ENCODE measurements at places on chromosomes 2 and 18.

DNA sequence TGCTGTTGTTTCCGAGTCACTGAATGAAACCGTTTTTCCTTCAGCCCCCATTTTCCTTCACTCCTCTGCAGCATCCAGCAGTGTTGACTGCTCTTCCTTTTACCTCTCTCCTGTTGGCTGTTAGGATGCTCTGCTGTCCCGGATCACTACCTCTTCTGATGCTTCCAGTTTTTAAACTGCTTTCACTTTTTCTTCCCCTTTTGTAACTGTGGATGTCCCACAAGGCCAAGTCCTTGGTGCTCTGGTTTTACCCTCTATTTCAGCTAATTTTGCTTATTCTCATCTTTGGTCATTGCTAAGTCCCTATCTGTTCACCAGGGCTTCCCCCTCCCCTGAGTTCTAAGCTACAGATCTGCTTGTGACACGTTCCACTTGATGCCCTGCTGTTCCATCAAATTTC lies 39.4 kb upstream of the MAP4K3 start:
- no peak for DNase-seq

DNA sequence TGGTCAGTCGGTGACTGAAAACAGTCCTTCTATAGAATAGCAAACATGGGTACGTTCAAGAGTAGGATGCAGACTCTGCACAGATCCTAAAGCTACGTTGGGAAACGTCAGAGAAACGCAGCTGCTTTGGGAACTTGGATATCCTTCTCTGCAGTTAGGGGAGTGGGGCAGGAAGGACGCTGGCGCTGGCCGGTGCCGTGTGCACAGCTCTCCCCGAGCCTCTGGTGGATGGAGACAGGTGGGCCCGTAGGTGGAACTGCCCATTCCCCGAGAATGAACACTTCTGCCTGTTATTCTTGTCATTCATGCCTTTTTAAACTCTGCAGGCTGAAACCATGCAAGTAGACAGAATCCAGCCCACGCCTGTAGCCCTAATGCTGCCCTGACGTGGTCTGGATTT lies 91.7 kb upstream of the MBOAT2 start:
- no peak for DNase-seq

- DNase-seq: no peak
Observed at GRCh38 chr2:219314804-219315468, 5.7 kb upstream of the PTPRN start.

DNA sequence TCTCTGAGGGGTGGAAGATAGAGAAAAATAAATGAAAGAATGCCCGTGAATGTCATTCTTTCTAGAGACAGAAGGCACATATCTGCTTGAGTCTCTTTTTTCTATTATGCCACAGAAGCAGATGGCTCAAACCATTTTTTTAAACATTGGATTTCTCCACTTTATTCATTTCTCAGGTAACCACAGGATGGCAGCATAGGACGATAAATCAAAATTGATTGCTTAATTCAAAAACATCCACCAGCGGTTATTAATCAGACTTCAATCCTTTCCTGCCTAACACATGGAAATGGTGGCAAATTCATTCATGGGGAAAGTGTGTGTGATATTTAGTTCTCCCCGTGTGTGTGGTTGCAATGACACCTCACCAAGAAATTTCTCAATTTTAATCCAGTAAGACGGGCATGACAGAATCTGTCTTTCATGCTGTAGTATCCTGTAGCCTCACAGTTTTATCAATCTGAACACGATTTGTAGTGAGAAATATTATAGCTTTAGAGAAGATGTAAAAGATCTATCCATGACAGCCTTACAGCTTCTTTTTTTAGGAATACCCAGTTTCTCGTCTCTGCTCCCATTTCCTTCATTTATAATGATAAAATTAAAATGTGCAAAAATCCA lies 72.2 kb downstream of the DSC3 start:
- no peak for DNase-seq

DNA sequence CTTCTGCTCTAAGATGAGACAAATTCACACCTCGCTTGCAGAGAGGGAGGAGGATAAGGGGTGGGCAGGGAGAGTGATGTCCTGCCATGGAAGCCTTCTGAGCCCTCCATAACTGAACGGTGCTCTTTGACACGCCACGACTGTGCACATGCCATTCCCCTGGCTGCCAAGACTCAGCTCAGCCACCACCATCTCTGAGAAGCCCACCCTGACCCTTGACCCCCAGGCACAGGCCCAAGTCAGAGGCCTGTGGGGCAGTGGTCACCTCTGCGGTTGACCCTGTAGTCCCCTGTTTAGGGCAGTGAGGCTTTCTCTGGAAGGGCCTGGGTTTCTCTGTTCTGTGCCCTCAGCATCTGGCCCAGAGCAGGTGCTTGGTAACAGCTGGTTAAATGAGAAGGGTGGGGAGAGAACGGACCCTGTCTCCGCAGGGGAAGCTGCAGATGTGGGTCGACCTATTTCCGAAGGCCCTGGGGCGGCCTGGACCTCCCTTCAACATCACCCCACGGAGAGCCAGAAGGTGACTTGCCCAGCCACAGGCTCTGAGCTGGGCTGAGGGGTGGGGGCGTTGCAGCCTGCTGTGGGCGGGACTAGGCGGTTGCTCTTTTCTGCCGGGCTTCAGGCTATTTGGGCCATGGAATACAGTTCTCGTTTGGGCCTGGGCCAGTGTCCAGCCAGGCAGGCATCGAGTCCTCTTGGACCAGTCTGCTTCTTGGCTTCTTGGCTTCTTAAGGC lies 215.1 kb downstream of the DYSF start:
- DNase-seq: no peak

DNA sequence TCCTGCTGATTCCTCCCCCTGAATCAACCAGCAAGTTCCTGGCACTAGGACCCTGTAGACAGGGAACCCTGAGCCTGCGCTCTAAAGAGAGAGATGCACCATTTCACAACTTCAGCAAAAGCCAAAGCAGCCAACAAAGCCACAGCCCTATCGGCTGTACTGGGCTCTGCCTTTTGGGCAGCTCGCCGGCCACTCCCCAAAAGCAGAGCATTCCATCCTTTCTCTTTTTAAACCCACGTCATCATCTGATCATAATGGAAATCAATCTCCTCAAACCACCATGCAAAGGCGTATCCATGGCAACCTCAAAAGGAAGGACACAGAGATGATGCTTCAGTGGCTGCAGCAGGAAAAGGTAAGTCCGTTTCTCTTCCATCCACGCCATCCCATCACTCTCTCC lies 5.3 kb upstream of the DCTN1 start:
- DNase-seq: no peak

- DNase-seq: no peak
Observed at GRCh38 chr2:217393585-217394032, 533.7 kb upstream of the TNP1 start.

DNA sequence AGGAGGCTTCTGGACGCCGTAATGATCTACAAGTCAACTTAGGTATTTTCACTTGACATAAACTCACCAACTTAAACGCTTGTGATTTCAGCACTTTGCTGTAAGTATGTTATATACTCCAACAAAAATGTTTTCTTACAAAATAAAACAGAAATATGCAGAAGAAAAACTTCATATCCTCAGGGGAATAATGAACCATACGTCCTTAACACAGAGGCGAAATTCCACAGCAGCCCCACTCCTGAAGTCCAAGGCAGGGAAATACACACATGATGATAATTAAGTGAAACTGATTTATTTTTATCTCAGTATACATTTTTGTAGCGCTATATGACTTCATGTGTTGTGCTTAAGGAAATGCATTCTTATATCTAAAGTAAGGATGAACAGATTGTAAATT lies 335.4 kb upstream of the VWC2L start:
- DNase-seq: no peak

DNA sequence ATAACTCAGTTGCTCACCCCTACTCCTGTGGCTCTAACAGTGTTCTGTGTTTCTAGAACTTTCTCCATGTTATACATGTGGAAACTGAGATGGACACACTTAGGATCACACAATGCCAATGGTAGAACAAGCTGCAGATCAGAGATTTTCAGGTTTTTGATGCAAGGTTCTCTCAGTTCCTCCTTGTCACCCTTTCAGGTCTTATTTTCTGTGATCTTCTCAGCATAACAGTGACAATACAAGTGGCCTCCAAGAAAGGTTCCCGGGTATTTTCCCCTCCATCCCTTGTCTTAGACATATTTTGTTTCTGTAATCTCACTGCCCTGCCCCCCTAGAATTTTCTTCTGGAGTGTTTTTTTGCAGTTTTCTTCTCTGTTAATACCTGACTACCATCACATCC lies 6.2 kb upstream of the MGAT5 start:
- DNase-seq: no peak

DNA sequence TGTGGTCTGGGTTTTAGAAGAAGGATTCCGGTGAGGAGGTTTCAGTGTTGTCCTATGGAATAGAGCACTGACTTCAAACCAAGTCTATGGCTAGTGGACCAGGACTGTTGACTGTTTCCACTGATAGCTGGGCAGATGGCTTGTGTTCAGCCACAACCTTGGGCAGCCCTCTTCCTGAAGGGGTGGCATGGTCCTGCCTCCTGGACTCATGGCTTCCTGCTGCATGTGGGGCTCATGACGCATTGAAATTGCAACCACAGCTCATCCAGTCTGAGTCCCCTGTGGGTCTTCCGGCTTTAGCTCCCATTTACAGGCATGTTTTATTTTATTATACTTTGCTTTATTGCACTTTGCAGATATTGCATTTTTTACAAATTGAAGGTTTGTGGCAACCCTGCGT lies 105.0 kb downstream of the B3GNT2 start:
- no peak for DNase-seq

DNA sequence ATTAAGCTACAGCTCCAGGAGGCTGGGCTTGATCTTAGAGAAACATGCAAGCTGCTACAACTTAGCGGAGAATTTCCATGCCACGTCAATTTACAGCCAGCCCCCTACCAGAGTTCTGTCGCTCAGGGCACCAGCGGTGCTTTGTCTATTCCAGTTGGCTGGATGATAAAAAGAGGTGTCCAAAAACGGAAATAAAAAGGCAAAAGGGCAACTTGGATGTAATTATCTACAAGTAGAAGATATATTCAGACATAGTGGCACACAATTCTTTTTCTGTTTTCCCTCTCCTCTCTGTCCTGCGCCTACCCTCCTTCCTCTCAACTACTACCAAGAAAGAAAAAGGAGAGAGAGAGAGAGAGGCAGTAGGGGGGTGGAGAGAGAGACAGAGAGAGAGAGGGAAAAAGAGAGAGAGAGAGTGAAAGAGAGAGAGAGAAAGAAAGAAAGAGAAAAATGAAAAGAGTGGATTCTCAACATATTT lies 363 bp upstream of the RFTN2 start:
- DNase-seq: no peak

DNA sequence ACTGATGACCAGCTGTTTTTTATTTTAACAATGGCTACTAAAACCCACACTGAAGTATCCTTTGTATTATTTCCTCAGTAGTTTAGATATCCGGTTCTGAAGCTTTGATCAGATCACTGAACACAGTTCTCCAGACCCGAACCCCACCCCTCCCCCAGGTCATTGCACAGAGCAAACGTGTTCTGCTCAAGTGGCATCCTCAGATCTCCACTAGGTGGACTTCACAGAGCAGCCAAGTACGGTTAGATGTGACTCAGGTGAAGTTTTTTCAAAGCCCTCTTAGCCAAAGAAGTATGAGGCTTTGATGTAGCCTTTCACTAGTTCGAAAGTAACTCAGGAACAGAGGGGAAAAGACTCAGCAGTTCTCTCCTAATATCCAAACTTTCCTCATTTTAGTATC lies 142.7 kb upstream of the NRP2 start:
- no peak for DNase-seq

- DNase-seq: no peak
Observed at GRCh38 chr2:130387071-130387400, 31.2 kb downstream of the PTPN18 start.

DNA sequence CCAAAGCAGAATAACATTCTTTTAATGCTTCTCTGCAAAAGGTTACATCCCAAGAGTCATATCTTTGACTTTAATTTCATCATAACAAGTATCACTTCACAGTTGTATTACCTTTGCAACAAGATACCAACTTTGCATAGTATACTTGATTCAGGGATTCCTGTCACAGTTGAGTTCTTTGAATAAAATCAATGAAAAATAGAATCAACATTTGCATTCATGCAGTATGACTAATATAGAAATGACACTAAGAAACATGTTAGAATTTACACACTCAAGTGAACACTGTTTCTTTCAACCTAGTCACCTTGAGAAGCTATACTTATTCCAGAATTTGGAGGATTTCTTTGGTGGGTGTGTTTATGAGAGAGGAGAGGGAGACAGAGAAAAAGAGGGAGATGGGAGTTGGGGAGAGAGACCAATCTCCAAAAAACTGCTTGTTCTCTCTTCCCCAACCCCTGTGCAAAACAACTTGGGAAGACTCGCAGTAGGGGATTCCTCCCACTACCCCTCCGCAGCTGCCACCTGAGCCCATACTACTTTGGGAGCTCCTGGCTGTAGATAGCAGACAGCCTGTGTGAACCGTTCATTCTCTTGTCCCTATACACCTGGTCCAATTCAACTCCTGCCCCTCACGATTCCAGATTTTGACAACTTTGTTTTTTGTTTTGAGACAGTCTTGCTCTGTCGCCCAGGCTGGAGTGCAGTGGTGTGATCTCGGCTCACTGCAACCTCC lies 57.7 kb downstream of the PELI1 start:
- DNase-seq: no peak

GRCh38 chr2:177489719-177490301 lies 97.2 kb downstream of the AGPS start:
- no peak for DNase-seq

DNA sequence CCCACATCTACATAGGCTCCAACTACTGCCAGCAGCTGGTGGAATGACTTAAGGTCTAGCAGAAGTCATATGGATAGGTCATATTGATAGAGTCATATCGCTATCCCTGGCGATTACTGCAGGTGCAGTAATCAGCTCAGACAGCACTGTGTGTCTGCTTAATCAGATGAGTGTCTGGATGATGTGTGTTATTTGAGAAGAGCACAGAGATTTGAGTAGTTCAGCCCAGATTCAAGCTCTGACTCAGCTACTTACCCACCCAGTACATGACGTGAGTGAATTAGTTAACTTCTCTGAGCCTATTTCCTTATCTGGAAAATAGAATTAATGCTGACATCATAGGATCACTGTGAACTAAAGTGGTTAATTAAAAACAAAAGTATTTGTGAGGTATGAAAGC lies 78.9 kb downstream of the EHD3 start:
- DNase-seq: no peak

Data from activated T-cell treated with anti-CD3 and anti-CD28 coated beads for 48 hours (primary cell).